C1 segment of cervical spinal cord (tissue), 14 donors: ENCODE measurements at places on chromosomes 3 and 15.

- DNase-seq: peak; percentile 34
Observed at GRCh38 chr3:123155471-123156011, 46.2 kb upstream of the SEC22A start.

DNA sequence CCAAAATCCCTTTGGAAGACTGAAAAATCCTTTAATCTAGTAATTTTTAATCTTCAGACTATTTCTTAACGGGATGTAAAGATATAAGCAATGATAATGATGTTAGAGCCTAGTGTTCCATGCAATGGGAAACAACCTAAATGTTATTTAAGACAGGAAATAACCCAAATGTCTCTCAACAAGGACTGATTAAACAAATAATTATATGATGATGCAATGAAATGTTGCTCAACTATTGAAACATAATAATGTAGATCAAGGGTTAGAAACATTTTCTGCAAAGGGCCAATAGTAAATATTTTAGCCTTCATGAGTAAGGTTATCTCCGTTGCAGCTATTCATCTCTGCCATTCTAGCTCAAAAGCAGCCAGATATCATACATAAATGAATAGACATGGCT lies 275.4 kb downstream of the NEK10 start:
- DNase-seq: no peak

DNA sequence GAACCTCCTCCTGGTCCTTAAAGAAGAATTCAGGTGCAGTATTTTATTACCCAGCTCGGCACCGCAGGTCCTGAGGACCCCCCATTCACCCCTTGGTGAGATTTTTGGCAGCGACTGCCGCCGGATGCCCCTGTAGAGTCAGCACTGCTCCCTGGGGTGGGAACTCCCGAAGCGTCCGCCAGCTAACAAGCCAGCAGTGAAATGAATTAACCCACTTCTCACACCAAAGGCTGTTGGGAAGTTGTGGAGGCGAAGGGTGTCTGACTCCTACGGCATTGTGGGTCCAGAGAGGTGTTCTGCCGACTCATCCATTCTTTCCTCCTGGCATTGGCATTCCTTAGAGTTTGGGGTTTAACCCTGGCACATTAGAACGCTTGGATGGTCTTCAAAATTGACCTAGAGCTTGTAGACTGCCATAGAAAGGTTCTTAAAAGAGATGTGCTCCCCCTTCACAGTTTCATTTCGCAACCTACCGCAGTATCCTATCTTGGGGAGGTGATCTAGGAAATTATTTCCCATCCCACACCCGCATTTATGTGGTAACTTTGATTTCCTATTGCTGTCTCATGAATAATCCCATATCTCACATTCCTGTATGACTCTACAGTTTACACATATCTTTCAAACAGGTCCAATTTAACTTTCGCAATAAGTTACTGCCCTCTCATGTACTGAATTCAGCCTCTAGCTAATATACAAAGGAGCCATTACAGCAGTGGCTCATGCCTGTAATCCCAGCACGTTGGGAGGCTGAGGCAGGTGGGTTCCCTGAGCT lies 879 bp upstream of the EIF5A2 start:
- DNase-seq: no peak

DNA sequence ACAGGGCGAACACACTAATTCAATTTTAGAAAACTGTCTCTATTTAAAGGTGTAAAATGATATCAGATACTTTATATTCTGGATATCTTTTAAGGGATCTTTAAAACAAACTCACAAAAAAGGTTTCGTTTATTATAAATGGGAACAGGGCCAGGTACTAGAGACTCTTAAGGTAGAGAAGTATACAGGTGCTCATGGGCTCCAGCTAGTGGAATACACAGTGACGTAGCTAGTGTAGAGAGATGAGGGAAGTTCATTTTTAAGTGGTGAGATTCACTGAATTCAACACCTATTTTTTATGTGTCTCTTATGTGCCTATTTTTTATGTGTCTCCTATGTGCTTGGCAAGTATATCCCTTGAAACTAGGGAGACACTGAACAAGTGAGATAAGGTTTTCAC lies 132.7 kb upstream of the FAM3D start:
- no peak for DNase-seq

- no peak for DNase-seq
Observed at GRCh38 chr3:144045766-144046165, 74.1 kb downstream of the DIPK2A start.

- no peak for DNase-seq
Observed at GRCh38 chr3:39082666-39083313, 24.6 kb downstream of the GORASP1 start.

GRCh38 chr15:100318880-100319279 lies 22.9 kb downstream of the ADAMTS17 start:
- no peak for DNase-seq

GRCh38 chr3:152496716-152497115 lies 228.0 kb downstream of the MBNL1 start:
- DNase-seq: no peak

GRCh38 chr3:186002884-186003472 lies 65.2 kb upstream of the TRA2B start:
- DNase-seq: no peak

- no peak for DNase-seq
Observed at GRCh38 chr3:102394517-102394916, 40.3 kb upstream of the ZPLD1 start.

GRCh38 chr15:34610354-34610753 lies 26.9 kb upstream of the GOLGA8B start:
- no peak for DNase-seq

DNA sequence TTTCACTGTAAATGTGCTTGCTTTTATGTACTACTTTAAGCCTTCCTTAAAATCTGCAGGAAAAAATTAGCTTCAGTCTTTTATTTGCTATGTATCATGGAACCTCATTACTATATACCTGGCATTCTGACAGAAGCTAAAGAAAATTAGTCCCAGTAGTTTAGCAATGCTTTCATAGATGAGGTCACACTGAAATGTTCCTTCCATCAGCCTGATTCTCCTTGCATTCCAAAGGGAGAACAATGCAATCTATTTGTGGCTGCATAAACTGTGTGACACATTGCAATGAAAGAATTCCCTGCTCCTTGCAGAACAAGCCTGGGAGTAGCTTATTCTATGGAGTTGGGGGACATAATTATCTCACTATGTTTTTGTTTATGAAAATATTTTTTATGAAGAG lies 691.5 kb upstream of the ARPP21 start:
- no peak for DNase-seq

DNA sequence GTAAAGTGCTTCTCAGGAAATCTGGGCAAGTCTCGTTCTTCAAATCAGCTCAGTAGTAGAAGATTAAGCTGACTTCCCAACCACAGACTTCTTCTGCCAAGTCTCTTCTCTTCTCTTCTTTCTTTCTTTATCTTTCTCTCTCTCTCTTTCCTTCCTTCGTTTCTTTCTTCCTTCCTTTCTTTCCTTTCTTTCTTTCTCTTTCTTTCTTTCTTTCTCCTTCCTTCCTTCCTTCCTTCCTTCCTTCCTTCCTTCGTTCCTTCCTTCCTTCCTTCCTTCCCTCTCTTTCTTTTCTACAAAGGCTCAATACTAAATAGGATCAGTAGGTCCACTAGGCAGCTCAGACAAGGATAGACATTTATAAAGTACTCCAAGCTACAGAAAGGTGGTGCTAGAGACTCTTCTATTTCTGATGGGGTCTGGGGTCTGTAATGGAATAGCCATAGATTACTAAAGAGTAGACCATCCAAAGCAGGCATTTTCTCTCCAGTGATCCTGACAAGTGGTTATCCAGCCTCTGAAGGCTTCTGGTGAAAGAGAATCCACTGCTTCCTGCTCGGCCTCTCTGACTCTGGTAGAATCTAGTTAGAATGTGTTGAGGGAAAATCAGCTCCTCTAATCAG lies 100.8 kb downstream of the TPRG1 start:
- no peak for DNase-seq

DNA sequence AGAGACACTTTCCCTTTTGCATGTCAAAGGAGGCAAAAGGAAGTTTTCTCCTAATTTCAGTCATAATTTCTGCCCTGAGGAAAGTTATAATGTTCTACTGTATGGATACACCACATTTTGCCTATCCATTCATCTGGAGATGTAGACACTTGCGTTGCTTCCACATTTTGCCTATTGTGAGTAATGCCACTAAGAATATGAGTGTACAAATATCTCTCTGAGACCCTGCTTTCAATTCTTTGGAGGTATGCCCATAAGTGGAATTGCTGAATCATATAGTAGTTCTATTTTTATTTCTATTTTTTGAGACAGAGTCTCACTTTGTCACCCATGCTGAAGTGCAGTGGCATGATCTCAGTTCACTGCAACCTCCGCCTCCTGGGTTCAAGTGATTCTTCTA lies 3.6 kb upstream of the CD276 start:
- no peak for DNase-seq

DNA sequence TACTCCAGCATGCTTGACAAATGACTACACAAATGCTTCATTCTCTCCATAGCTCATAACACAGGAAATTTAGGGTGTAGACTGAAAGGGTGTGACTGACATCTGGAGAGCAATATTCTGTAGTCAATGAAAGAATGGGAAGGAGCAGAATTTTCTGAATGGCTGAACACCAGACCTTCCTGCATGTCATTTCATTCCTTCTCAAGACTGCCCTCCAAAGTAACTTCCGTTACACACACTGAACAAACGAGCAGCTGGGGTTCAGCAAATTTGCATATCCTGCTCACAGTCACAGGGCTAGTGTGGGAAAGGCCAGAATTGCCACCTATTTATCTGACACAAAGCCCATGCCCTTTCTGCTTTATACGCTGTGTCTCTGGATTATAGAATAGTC lies 325.0 kb upstream of the CFAP20DC start:
- no peak for DNase-seq

- DNase-seq: peak; percentile 28
Observed at GRCh38 chr3:49238274-49239127, 38.5 kb downstream of the C3orf62 start.
